ENCODE measurements at places on chromosomes 7 and 10.
A peak's percentile ranks its signal among the peaks of the same experiment; 100 is the strongest.

GRCh38 chr10:35765066-35765527 lies 123.0 kb upstream of the FZD8 start:
- no peak for DNase-seq

GRCh38 chr10:66836057-66836456 lies 89.8 kb upstream of the LRRTM3 start:
- DNase-seq, result no peak

GRCh38 chr10:1120801-1121211 lies 64.6 kb downstream of the WDR37 start:
- peak; percentile 44 for DNase-seq

DNA sequence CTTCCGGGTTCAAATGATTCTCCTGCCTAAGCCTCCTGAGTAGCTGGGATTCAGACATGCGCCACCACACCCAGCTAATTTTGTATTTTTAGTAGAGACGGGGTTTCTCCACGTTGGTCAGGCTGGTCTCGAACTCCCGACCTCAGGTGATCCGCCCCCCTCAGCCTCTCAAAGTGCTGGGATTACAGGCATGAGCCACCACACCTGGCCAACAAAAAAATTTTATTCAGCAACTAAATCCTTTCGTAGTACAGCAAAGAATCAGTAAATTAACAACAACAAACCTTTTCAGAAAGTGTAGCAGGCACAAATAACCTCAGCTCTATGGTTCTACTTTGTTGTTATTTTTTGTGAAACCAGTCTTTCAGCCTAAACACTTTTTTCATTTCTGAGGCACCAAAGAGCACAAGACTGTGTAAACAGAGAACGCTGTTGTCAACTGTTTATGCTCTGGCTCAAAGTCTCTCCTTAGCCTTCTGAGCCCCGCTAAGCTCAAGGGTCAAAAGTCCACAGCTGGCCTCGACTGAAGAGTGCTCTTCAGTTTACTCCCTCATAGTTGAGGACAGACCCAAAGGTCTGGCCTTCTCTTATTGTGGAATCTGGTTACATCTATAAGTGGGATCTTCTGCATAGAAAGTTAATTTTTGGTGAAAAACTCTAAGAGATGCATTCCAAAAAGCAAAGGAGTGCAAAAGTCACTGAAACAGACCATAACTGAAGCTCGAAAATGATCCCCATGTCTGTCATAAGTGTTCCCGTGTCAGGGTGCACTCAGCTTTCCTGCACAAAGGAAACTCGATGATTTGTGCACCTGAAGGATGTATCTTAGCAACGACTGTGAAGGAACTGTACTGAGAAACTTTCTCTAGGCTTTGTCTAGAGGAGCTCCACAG lies 24.6 kb upstream of the DDX50 start:
- DNase-seq, result peak; percentile 54

GRCh38 chr7:134996097-134996550 lies 9.8 kb downstream of the AGBL3 start:
- peak; percentile 60 for DNase-seq

GRCh38 chr7:19305698-19306097 lies 160.5 kb upstream of the FERD3L start:
- DNase-seq, result no peak

DNA sequence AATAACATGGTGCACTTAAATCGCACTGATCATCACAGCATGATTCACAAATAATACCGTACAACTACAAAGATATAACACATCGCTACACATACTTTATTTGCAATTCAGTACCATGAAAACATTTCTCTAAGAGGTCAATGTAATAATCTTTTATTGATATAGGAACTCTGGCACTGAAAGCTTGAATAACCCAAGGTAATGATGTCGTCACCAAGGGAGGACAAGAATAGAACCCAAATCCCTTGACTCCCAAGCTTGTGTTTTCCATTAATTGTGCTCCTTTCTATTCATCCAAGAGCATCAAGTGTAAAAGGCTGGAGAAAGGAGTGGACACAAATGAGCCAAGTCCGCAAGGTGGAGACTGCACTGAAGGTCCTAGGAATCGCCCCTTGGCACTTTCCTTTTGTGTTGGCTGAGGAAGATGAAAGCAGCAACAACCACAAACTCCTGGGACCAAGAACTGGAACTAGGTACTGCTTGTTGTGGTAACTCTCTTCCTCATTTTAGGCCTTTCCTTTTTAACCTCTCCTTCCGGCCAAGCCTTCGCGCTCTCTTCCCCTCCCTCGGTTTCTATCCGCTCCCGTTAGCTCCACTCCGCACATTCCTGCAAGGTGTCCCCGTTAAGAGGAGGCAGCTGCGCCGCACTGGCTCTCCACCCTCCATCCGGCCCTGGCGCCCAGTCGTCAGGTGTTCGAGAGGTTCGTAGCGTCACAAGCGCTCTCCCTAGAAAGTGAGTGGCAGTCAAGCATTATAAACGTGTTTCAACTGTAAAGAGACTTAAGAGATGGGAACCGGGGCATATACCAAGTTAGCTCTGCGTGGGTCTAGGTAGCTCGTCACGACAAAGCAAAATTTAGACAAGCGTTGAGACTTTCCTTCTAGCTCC lies 1.0 kb upstream of the CBLL1 start:
- no peak for DNase-seq

DNA sequence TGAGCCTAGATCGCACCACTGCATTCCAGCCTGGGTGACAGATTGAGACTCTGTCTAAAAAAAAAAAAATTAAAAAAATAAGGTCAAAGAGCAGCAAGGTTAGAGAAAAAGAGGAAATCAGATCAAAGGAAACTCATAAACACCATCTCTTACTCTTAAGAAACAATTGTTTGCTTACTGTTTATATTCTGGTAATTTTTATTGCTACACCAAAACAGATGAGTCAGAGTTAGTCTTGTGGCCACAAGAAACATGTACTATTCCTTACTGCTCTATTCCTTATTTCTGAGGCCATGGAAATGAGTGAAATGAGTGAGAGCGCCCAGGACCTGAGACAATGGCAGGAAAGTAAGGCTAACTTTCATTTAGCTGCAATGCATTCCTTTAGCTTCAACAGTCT lies 387.3 kb downstream of the HPSE2 start:
- DNase-seq, result no peak

DNA sequence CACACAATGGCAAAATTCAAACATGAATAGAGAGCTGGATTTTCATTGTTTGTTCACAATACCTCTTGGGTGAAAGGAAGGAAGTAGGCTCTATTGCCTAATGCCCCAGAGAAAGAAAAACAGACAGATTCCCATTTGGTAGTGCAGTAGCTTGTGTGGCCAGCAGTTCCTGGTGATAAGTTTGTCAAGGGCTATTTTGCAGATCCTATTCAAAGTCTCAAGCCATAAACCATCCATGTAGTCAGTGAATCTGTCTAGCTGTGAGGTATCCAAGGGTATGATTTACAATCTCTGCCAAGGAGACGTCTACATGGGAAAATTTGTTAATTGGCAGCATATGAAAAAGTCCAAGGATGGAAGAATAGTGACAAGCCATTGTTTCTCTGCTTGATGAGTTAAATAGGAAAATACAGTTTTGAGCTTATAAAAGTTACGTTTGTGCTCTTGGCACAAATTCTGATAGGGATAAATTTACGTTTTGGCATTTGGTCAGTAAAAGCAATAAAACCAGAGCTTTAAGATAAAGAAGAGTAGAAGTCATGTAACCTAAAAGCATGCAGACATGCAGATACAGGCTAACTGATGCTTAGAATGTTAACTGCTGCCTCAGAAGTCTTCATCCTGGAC lies 269.1 kb downstream of the GATA3 start:
- no peak for DNase-seq

All from spinal cord (tissue), 10 donors.